Stimulated activated CD8-positive, alpha-beta memory T cell treated with anti-CD3 and anti-CD28 coated beads, Interleukin-2, amount 100 ng/mL, for 1 hour (primary cell): ENCODE measurements at places on chromosomes 12 and 14.

DNA sequence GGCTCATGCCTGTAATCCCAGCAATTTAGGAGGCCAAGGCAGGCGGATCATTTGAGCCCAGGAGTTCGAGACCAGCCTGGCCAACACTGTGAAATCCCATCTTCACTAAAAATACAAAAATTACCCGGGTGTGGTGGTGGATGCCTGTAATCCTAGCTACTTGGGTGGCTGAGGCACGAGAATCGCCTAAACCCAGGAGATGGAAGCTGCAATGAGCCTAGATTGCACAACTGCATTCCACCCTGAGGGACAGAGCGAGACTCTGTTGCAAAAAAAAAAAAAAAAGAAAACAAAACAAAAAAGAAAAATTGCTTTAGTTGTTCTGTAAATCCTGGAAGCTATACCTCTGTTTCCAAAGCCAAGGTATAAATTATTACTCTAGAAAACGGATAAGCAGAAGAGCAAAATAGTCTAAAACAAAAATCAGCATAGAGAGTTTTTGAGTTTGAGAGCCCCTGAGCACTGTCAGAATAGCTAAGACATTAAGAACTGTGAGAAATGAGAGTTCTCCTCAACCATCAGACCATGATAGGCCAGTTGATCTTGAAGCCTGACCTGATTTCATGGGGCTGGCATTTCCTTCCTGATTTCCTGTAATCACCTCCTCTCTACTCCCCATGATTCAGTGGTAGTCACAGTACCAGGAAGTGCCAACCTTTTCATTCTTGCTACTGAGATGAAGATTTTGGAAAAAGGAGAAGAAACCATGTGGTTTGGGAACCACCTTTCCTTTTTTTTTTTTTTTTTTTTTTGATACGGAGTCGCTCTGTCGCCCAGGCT is 31.7 kb downstream of the ATP2A2 start:
- DNase-seq, result no peak

- no peak for DNase-seq
These were observed 3.1 kb downstream of the SINHCAF start for GRCh38 chr12:31322801-31323207.

DNA sequence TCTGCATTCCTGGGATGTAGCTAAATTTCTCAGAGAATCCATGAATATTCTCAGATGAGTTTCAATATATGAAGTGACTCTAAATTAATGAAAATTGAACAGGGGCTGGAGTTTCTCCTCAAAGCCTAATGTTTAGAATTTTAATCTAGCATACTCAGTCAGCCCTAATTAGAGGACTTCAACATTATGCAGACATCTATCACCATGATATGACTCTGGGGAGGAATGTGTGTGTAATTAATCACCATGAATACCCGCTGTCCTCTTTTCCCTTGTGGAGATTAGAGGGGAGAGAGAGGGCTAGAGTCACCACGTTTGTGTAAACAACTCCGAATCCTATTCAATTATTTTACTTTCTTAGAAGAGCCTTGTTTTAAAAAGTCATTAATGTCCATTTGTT is 698.6 kb upstream of the MDGA2 start:
- no peak for DNase-seq

DNA sequence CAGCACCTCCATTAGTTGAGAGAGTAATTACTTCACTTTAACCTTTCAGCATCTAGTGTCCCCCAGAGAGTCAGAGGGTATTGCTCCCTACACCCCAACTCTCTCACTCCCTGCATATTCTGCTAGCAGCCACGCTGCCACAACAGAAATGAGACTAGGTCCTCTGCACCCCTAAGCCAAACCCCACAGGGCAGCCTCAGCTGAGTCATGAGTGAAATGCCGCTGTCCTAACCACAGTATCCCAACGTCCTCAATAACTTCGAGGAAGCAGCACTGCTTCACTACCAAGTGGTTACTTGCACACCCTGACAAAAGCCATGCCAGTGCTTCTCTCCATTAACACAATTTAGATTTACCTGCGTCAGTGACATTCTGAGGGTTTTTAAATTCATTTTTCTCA is 6.9 kb upstream of the LYZ start:
- no peak for DNase-seq

DNA sequence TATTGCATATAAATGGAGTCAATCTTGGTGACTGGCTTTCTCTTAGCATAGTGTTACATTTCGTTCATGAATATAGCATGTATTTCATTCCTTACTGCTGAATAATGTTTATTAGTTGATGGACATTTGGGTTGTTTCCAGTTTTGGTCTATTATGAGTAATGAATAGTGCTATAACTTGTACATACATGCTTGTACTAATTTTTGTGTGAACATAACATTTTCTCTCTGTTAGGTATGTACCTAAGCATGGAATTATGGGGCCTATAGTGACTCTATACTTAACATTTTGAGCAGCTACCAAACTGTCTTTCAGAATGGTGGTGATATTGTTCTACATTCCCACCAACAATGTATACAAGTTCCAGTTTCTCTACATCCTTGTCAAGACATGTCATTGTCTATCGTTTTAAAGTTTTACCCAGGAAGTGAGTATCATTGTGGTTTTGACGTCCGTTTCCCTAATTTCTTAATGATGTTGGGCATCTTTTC is 23.1 kb downstream of the ATP2A2 start:
- DNase-seq, result no peak

DNA sequence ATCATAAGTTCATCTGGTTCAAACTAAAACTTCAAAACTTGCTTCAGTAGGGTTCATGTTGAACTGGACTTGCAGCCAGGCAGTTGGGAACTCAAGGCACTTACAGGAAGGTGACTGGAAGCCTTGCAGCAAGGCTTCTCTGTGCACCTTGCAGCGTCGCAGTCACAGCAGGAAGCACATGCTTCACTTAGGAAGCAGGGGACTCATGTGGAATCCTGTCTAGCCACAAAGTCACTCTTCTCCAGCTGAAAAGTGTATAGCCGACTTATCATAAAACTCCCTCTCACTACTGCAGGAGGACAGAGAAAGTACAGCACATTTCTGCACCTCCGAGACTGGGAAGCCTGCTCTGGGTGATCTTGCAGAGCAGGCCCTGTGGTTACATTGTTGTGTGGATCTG is 114.0 kb upstream of the PRB2 start:
- no peak for DNase-seq
